Natural killer cell (primary cell): ENCODE measurements at places on chromosomes 6 and 20.
A peak's percentile ranks its signal among the peaks of the same experiment; 100 is the strongest.

DNA sequence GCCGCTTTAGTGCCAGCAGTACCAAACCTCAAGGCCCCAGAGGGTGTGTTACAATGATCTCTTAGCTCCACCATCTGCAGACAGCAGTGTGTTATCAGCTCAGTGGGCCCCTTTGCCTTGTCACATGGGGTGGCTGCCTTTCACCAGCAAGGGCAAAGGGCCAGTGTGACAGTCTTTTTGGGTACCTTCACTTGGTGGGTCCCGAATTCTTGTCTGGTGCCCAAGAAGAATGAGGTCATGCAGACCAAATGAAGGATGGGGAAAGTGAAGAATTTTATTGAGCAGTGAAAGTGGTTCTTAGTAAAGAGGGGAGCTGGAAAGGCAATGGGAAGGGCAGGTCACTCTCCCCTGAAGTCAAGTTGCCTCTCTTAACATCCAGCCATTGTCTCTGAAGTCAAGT is 2.9 kb upstream of the SMIM28 start:
- no peak for DNase-seq

DNA sequence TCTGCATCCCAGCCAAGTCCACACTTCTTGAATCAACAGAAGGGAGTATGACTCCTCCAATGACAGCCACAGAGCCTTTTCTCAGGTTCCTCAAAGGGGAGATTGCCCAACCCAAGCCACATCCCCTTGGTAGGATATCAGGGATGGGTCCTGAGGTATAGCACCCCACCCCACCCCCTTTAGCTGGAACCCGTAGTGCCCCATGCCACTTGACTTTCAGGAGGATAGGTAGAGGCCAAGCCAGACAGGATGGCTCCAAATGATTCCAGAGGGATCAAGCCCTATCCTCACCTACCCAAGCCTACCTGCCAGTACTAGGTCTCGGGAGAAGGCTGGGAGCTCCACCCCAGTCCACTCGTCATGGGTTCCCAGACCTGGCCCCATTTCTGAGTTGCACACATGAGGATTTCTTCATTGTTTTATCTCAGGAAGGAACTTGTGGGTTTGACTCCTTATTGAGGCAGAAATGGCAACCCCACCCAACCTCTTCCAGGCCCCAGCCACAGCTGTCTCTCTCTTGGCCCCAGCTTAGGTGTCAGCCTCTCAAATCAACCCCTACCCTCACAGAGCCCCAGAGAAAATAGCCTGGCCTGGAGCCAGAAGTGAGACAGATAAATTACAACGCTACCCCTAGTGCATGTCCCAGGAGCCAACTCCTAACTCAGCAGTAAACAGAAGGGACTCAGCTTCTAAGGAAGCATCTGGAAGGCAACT is 3.6 kb downstream of the CCND3 start:
- peak; percentile 81 for DNase-seq

GRCh38 chr6:22087960-22088706 is 208.7 kb downstream of the PRL start:
- DNase-seq = peak; percentile 6

DNA sequence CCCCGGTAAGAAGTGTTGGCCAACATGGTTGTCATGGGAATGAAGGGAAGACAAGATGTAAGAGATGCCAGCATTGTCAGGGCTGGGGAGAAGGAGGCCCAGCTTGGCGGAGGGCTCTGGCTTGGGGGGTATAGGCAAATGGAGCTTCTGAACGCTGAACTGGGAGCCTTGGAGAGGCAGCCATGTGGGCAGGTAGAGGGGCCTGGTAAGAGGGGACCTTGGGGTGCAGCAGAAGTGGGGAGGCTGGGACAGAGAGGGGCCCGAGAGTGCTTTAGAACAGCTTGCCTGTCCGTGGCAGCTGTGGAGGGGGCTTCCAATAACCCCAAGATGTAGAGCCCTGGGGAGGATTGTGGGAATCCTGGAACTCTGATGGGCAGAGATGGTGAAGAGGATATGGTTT is 3.0 kb downstream of the SLC22A1 start:
- no peak for DNase-seq

DNA sequence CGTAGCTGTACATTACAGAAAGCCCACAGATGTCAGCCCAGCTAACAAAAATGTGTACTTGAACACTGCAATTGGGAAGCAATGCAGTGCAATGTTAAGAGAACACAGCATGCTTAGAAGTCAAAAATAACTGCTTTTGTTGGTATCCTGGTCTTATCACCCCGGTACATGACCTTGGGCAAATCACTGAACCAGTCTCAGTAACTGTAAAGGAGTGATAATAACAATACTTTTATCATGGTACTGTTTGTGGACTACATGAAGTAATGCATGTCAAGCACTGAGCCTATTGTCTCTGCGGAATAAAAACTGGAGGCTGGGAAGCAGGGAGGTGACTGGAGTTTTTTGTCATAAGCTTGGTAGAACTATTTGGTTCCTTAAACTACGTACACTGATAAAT is 44.7 kb upstream of the SPDEF start:
- DNase-seq = no peak

- no peak for DNase-seq
Observed at GRCh38 chr6:39822846-39823815, 31.0 kb downstream of the DAAM2 start.

DNA sequence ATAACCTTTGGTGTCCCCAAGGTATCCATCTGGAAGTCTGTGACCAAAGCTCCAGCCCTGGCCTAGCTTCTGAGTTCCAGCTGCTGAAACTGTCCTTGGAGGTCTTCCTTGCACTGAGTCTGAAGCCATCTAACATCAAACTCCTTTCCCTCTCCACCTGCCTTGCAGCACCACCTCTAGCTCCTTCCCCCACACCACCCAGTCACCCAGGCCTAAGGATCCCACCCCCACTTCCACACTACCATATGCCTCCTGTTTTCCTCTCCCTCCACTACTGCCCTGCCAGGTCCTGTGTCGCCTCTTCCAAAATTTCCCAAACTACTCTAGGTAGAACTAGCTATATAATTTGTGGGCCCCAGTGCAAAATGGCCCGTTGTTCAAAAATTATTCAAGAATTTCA is 10.8 kb upstream of the MATN4 start:
- DNase-seq = no peak

DNA sequence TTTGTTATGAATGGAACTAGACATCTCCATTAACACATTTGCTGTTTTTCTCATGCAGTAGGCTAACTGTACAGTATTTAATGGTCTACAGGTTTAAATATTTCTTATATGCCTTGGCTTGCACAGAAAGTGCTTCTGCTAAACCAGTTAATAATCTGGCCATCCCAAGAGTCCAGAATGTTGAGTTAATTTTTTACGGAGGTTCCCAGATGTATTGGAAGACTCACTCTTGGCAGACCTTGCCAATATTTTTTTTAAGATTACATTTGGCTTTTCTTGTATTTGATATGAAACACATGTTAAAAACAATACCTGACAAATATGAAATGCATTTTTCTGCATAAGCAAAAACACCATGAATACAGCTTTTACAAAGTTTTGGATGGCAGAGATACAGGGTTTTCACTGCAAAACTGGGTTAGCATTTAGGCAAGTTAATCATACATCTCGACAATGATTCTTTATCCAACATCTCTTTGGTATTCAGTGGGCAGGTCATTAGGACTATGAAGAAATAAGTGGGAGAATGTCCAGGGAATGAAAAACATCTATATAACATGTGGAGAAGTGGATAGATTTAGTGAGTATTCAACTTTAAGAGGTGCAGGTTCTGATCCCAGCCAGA is 94.0 kb downstream of the SGK1 start:
- no peak for DNase-seq

GRCh38 chr6:39416728-39417127 is 94.2 kb upstream of the KCNK16 start:
- DNase-seq = no peak

DNA sequence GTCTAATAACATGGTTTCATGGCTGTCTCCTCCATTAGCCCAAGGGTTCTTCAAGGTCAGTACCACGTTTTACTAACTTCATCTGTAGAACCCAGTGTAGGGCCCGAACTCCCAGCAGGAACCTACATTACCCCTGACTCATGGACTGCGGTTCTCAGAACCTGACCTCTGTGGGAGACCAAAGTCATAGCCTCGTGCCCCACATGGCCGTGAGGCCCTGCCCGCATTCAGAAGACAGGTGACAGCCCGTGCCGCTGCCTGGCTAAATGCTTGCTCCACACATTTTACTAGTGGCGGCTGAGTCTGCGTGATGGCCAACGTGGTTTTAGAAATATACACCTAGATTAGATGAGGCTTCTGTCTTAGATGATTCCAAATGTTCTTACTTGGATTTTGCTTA is 94.9 kb downstream of the CDH4 start:
- no peak for DNase-seq

DNA sequence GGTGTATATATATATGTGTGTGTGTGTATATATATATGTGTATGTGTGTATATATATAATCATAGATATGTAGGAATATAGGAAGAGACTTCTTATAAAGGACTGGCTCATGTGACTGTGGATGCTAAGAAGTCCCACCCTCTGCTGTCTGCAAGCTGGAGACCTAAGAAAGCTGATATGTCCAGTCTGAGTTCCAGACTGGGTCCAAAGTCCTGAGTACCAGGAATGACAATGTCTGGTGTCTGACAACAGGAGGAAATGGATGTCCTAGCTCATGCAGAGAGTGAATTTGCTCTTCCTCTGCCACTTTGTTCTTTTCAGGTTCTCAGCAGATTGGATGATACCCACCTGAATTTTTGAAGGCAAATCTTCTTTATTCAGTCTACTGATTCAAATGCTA is 7.1 kb downstream of the ALDH5A1 start:
- no peak for DNase-seq

GRCh38 chr6:113901482-113901881 is 44.3 kb downstream of the MARCKS start:
- DNase-seq = no peak
